Left ventricle myocardium superior (tissue), 1 donor: ENCODE measurements at places on chromosomes 12 and 14. TPM values are rescaled to one million over a fixed set of nuclear protein-coding genes. Genes with fewer than 3 reads are reported as not detected.

CLEC6A gene
- not detected for total RNA-seq

DNA sequence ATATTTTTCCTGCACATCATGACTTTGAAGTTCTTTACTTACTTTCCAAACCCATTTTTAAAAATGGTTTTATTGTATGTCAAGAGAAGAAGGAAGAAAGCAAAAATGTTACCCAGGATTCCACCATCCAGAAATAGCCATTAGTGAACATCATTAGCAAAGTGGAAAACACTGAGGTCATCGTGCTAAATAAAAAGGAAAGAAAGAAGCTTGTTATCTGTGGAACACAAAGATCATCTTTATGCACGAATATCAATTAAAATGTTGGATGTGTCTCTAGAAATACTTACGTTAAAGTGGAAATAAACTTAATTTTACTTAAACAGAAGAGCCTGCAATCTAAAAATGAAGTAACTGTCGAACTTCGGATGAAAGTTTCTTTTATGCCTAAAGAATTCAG lies 27.3 kb downstream of the SFSWAP start:
- DNase-seq = no peak

- DNase-seq = no peak
Measured at GRCh38 chr14:100105357-100106169, 40.3 kb downstream of the EVL start.

- DNase-seq = no peak
Measured at GRCh38 chr12:15717940-15718567, 71.1 kb downstream of the EPS8 start.

GRCh38 chr12:57626111-57626920 lies 6.7 kb downstream of the B4GALNT1 start:
- DNase-seq = no peak

DNA sequence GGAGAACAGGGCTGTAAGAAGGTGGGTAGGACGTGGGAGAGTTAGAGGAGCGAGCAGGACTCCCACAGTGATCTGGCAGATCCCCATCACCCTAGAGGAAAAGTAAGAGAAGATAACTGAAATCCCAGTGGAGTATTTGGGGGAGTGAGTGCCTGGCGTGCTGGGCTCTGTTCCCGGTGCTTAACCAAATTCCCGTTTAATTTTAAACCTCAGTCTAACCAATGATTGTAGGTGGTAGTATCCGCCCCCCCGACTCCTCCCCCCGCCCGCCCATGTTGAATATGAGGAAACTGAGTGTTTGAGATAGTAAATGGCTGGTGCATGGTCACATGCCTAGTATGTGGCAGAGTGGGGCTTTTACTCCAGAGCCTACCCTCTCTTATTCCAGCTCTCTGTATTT lies 1.2 kb downstream of the TARBP2 start:
- DNase-seq = no peak

GRCh38 chr12:124759841-124760503 lies 103.7 kb downstream of the SCARB1 start:
- peak; percentile 73 for DNase-seq
